ENCODE measurements at places on chromosomes 5 and 9.
A peak's percentile ranks its signal among the peaks of the same experiment; 100 is the strongest.

DNA sequence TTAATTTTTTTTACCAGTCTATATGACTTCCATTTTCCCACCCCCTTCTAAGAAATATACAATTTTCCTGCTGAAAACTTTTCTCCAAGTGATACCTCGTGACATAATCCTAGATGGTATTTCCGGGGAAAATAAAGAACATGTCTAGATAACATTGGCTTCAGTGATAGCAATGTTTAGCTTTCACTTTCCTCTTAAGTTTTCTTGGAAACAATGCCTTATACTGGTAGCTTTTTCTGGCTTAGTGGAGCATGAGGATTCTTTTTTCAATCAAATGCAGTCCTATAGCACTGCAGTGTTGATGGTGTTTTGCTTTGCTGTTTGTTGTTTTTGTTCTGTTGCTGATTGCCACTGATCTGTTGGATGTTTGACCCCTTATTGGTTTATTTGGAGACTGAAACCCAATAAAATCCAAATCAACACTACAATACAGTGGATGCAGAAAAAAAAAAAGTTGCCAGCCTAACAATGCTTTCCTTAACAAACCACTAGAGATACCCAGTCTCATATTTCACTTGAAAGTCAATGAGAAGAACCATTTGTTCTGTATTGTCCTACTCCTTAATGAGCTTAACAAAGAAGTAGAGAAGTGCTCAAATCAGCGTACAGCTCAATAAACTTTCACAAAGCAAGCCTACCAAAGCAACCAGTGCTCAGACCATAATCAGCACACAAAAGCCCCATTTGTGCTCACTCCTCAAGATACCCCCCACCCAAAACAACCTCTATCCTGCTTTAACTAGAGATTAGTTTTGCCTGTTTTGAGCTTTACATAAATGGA, 74.2 kb upstream of the GRAMD2B start:
- no peak for DNase-seq

- DNase-seq: peak; percentile 95
These were observed 181.5 kb upstream of the OTULINL start for GRCh38 chr5:14400085-14400484.

- DNase-seq: no peak
These were observed 19.9 kb upstream of the PCA3 start for GRCh38 chr9:76744336-76744735.

- DNase-seq: no peak
These were observed 29.3 kb upstream of the NR3C1 start for GRCh38 chr5:143432658-143433239.

DNA sequence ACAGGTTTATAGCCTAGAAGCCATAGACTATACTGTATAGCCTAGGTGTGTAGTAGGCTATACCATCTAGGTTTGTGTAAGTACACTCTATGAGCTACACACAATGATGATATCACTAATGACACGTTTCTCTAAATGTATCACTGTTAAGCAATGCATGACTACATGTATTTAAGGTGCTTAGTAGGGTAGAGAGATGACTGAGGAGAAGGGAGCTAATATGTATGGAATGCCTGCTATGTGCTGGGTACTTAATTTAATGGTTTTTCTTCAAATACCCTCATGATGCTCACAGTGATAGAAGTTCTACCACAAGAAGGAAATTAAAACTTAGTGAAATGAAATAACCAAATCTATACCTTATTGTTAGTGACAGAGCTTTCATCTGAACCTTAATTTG, 1785.5 kb downstream of the EFNA5 start:
- peak; percentile 72 for DNase-seq

GRCh38 chr5:141360685-141361084, 891 bp downstream of the PCDHGB2 start:
- no peak for DNase-seq

DNA sequence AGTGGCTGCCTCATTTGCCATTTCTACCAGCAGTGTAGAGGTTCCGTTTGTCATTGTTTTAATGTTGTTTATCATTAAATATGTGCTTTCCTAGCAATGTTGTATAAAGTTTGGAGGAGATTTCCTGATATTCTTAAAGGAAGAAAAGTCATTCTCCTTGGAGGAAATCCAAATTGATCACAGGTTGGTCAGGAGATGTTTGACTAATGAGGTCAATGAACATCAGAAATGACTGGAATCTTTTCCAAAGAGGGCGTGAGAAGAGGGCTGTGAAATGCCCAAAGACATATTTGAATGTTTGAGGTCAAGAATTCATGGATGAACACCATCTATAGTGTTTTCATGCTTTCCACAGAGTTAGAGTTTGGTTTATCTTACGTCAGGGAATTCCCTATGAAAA, 471.3 kb downstream of the MAT2B start:
- peak; percentile 20 for DNase-seq

DNA sequence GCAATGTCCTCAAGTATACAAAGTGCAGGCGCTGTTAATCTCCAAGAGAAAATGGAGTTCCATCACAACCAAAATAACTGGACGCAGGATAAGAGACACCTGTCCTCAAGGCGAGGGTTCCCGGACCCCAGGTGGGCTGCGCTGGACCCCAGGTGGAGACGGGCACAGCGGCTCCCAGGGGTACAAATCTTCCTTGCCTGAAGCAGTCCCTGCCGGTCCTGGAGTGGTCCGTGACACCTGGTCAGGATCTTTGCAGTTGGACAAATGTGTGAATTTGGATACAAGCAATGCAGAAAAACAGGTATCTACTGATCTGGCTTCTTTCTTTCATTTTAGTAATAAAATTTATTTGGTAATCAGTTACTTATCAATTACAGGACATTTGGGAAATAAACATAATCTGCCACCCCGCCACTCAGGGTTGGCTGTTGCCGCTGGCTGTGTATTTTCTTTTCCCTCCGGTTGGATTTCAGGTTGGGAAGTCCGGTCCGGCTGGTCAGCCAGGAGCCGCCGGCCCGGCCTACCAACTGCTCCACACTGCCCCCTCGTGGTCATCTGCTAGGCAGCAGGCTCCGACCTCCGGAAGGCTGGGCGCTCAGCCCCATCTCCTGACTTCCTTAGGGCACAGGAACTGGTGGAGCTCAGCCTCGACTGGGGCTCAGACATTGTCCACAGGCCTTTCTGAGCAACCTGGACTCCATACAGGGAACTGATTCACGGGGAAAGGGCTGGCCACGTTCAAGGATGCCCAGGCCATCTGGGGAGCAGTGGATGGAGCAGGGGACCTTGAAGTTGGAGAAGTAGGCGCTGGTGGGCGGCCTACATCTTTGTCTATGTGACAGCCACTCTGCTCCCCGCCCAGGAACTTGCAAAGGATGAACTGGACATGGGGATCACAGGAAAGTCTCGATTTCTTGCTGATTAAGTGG, 43.4 kb downstream of the NXNL2 start:
- peak; percentile 63 for DNase-seq

DNA sequence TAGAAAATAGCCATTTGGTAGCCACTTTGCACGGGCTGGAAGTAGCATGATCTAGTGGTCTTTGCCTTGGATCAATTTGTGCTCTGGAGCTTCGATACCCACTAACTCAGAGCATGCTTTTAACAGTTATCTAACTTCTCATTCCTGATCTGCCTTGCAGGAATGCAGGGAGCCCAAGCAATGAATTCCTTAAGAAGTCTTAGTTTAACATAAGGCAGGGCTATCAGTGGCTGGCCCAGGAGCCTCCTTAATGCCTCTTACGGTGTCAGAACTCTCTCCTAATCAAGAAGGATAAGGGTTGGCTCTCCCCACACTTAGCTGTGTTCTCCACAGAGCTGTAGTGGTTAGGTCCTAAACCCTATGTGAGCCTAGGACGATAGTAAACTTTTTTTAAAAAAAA, 95.8 kb upstream of the TBCA start:
- no peak for DNase-seq

DNA sequence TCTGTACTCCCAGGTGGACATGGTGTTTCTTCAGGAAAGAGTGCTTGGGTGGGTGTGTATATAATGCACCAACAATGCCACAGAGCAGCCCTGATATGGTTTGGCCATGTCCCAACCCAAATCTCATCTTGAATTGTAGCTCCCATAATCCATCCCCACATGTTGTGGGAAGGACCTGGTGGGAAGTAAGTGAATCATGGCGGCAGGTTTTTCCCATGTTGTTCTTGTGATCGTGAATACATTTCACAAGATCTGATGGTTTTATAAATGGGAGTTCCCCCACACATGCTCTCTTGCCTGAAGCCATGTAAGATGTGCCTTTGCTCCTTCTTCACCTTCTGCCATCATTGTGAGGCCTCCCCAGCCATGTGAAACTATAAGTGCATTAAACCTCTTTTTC, 158.5 kb downstream of the NR3C1 start:
- no peak for DNase-seq

DNA sequence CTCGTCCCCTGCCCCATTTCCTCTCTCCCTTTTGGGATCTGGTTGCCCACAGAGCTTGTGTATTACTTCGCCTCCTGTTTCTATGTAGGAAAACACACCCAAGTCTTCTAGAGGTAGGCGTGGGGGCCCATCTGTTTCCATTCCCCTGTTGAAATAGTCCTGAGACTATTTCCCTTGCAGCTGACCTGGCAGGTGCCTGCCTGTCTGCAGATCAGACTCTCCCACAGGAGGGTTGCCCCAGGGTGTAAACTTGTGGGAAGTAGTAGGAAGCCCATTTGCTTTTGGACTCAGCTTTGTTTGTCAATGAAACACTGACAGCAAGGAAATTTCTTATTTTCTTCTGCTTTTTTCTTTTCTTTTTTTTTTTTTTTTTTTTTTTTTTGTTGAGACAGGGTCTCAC, 16.3 kb upstream of the GARNL3 start:
- no peak for DNase-seq

GRCh38 chr9:87853876-87854579, 28.6 kb upstream of the SPATA31E1 start:
- no peak for DNase-seq

DNA sequence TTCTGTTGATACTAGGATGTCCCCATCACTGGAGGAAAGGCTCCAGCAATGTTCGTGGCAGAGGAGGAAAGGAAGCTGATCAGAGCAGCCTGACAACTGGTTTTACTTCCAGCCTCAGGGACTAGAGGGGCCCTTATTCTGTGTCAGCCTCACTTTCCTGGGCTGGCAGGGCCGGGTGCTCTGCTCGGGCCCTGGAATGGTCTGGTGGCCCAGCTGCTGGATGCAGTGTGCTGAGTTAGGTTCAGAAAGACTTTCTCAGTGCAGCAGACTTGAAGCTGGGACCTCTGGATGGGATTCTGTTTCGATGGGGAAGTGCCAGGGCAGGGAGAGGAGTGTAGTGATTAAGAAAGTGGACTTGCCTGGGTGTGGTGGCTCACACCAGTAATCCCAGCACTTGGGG, 81.0 kb downstream of the MACROH2A1 start:
- no peak for DNase-seq

DNA sequence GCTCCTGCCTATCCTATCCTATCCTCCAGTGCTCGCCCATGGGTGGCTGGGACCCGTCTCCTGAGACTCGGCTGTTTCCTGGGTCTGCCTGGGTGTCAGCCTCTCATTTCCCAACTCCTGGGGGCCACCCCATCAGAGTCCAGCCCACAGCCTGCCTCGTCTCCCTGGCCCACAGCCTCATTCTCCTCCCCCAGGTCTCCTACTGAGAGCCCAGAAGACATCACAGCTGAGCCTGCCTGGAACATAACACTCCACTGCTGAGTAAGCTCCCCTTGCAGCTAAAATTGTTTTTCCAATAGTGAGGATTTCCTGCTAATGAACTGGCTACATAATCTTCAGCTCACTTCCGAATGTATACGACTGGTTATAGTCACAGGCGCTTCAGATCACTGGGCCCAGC, 95.3 kb downstream of the TTLL11 start:
- peak; percentile 48 for DNase-seq

- peak; percentile 61 for DNase-seq
These were observed 108.3 kb upstream of the PCA3 start for GRCh38 chr9:76655971-76656370.

DNA sequence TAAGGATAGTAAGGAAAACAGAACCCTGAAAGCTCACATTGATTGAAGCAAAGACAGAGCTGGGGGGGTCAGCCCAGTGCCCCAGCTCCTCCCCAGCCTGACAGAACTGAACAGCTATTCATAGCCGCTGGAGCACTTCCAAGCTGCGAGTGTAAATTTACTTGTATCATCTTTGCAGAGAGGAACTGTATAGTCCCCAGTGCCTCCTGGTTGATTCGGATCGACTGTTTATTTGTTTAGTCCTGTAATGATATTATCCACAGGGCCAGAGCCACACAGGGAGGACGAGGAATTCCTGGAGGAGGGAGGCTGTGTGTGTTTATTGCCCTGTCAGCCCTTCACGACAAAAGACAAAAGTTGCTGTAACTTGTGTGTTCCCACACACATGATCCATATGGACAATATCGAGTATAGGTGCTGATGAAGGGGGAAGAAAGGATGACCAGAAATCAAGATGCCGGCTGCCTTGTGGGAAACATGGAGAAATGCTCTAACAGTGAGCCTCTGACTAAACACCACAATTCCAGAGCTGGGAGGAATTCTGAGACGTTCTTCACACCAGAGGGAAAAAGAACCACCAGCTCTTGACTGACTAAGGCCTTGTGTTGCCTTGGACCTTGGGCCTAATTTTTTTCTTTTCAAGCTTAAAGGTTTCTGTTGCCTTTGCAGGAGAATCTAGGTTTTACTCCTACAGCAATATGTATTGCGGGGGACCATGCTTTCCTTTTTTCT, 31.1 kb downstream of the FOXD1 start:
- peak; percentile 86 for DNase-seq

GRCh38 chr5:151180291-151180690, 22.7 kb upstream of the ANXA6 start:
- DNase-seq: no peak

- no peak for DNase-seq
These were observed 614.5 kb downstream of the EFNA5 start for GRCh38 chr5:107056278-107056677.

- DNase-seq: no peak
These were observed 45.8 kb downstream of the RAB3C start for GRCh38 chr5:58628626-58629025.

DNA sequence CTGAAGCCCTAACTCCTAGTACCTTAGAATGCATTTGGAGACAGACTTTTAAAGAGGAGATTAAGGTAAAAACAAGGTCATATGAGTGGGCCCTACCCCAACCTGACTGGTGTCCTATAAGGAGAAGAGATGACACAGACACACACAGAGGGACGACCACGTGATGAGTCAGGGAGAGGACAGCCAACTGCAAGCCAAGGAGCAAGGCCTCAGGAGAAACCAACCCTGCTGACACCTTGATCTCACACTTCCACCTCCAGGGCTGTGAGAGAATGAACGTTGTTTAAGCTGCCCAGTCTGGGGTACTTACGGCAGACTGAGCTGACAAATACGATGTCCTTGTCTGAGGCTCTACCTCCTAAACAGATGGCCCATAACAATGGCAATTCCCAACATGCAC, 93.6 kb downstream of the ROR2 start:
- no peak for DNase-seq

- peak; percentile 82 for DNase-seq
These were observed 191.9 kb upstream of the SEMA6A start for GRCh38 chr5:116766470-116766947.

DNA sequence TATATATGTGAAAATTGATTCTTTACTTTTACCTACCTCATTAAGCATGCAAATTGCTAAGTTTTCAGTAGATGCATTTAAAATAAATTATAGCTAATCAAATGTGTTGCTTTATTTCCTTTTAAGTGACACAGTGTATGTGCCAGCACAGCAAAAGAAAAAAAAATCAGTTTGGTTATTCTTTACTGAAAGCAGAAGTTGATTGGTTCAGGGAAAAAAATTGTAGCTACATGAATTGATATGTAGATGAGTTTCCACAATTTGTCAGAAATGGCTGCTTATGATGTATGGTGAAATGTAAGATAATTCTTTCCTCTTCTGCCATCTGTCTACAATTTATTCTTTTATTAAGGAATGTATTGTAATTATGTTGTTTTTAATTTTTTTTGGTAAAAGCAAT, 57.8 kb downstream of the PARP8 start:
- DNase-seq: no peak

Measured in fibroblast of skin of right biceps (primary cell).